Pancreas (tissue), 10 donors: ENCODE measurements at places on chromosomes 13 and 19. TPM values are rescaled to one million over a fixed set of nuclear protein-coding genes. Genes with fewer than 3 reads are reported as not detected.

DLEU7 gene
- not detected for total RNA-seq

ZNF616 gene
- total RNA-seq: 6.0 TPM

- no peaks in the 10 kb centered on the region for H3K36me3 ChIP-seq
- H3K4me3 ChIP-seq: no peak overlapping the region
- H3K27me3 ChIP-seq: no peaks in the 10 kb centered on the region
- DNase-seq: no peak
- no peaks in the 10 kb centered on the region for H3K4me1 ChIP-seq
Observed at GRCh38 chr13:45575830-45576180, 39.7 kb downstream of the ERICH6B start.

GRCh38 chr19:28305513-28305912 is 907.4 kb downstream of the UQCRFS1 start:
- H3K27me3 ChIP-seq: no peaks in the 10 kb centered on the region
- H3K27ac ChIP-seq: no peak overlapping the region
- H3K36me3 ChIP-seq: no peaks in the 10 kb centered on the region
- no peak overlapping the region for H3K4me3 ChIP-seq

DNA sequence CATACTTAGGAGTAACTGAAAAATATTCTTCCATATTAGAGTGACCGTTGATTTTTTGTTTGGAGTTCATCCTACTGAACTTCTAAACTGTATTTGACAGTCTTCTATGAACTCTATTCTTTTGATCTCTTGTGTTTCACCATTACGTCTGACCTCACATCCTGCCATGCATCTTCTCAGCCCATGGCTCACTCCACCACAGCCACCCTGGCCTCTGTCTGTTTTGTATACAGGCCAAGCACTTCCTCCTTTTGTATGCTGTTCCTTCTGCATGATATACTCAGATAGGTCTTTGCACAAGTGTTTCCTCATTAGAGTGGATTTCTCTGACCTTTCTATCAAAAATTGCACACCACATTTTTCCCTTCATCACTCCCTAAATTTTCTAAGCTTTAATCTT is 119.9 kb downstream of the MAB21L1 start:
- no peak overlapping the region for H3K27ac ChIP-seq
- no peaks in the 10 kb centered on the region for H3K36me3 ChIP-seq
- no peak overlapping the region for H3K4me3 ChIP-seq
- no peaks in the 10 kb centered on the region for H3K27me3 ChIP-seq
- DNase-seq: no peak

DNA sequence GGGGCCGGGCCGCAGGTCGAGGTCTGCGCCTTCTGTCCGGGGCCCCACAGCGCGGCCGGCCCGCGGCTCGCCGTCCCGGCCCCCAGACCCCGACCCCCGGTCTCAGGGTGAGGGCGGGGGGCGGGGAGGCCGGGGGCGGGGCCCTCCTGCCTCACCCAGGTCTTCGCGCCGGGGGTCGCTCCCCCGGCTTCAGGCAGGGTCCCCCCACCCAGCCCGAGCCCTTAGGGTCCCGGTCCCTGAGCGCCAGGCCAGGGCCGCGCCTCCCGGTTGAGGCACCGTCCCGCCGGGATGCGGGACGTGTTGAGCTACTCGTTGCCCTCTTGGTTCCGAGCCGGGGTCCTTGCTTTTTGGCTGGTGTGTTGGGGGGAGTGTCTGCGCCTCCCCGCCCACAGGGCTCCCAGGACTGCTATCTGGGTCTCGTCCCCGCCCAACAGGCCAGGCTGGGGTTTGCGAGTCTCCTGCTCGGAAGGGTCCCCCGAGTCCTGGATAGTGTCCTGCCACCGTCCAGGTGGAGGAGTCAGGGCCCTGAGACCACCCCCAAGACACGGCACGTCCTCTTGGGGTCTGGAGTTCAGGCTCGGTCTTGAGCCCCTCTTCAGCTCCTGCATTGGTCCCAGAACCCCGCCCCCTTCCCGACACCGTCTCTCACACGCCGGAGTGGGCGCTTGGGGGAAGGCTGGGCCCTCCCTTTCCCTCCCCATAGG is 452 bp downstream of the PIAS4 start:
- H3K27ac ChIP-seq: peak overlapping the region; percentile 71
- H3K4me3 ChIP-seq: peak overlapping the region; percentile 94
- peaks cover 34% of the 10 kb centered on the region for H3K4me1 ChIP-seq
- no peaks in the 10 kb centered on the region for H3K27me3 ChIP-seq
- peak; percentile 83 for DNase-seq

DNA sequence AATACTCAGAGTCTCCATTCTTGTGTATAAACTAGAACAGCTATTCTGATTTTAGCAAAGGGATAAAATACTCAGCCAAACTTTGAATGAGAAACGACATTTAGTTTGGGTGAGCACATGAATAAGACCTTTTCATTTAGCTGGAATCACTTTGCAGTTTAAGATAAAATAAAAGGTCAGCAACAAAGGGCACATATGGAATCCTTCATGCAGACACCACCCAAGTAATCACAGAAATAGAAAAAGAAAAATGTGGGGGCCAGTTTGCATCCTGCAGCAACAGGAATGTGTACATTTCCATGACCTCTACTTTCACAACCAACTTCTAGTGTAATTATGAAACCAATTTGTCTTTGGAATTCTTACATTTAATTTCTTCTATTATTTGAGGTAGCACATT is 1637.4 kb downstream of the PCDH9 start:
- H3K4me3 ChIP-seq: no peak overlapping the region
- no peak overlapping the region for H3K27ac ChIP-seq
- H3K4me1 ChIP-seq: no peaks in the 10 kb centered on the region
- no peak for DNase-seq

DNA sequence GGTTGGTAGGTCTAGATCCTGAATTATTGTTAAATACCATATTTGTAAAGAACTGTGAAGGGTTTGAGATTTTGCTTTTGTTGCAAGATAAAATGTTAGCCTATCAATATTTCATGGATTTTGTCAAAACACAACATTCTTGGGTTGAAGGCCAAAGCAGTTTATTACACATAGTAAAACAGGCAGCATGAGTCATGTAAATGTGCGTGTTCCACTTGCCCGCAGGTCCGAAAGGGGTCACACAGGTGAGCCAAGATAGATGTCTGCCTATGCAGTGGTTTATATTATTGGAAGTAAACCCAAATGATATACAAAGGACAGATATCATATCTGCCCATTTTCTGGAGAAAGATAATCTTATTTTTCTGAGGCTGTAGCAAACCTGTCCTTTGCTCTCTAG is 1654.4 kb upstream of the SPRY2 start:
- DNase-seq: no peak
- H3K27ac ChIP-seq: no peak overlapping the region
- no peaks in the 10 kb centered on the region for H3K36me3 ChIP-seq
- H3K4me3 ChIP-seq: no peak overlapping the region

DNA sequence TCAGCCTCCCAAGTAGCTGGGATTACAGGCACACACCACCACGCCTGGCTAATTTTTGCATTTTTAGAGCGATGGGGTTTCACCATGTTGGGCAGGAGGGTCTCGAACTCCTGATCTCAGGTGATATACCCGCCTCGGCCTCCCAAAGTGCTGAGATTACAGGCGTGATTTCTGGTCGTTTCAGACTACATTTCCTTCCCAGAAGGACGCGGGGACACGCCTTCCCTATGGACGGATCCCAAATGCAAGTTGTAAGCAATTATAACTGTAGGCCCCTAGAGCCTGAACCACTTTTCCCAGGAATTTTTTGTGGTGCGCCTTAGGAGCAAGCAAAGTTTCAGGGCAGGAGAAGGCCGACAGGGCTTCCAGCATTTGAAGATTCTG is 17.8 kb upstream of the ZNF331 start:
- no peaks in the 10 kb centered on the region for H3K27me3 ChIP-seq
- peak overlapping the region; percentile 85 for H3K27ac ChIP-seq
- peaks cover 5% of the 10 kb centered on the region for H3K4me1 ChIP-seq

- no peaks in the 10 kb centered on the region for H3K27me3 ChIP-seq
- DNase-seq: no peak
- no peaks in the 10 kb centered on the region for H3K36me3 ChIP-seq
- no peak overlapping the region for H3K4me3 ChIP-seq
- H3K4me1 ChIP-seq: no peaks in the 10 kb centered on the region
Observed at GRCh38 chr19:30634996-30635975, 263.1 kb downstream of the ZNF536 start.

DNA sequence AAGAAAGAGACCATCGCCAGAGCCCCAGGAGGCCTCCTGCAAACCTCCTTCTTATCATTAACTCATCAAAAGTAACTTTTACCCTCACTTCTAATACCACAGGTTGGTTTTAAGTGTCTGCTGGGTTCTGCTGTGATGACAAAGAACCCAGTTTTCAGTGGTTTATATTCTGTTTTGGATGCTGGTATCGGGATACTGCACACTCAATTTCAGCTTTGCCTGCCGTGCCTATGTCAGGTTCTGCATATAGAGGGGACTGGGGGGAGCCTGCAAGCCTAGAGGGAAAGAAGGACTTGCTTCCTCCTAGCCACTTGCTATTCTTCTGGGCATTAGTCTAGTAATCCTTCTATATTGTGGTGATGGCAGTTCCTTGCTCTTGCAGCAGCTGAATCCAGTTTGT is 242.4 kb downstream of the KCNRG start:
- no peaks in the 10 kb centered on the region for H3K4me1 ChIP-seq
- no peaks in the 10 kb centered on the region for H3K36me3 ChIP-seq

DNA sequence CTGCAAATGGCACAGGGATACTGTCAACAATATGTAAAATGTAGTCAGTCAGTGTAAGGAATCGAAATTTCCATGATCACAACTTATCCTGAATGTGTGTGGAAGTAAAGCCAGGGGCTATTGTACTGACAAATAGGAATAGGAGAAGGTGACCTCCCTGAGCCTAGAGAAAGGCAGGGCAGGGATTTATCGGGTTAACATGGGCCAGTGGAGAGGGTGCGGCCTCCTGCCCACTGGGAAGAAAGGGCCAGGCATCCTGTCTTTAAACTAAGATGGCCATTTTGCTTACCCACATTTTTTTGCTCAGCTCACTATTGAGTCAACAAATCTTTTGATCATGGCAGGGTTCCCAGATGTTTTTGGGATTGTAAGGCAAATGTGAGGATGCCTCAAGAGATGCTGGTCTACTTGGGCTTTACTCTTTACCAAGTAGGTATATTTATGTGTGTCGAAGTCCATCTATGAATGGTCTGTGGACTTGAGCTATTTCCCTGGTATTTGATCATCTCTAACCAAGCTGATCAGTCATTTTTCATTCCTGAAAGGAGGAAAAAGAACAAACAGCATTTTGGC is 116.6 kb upstream of the RNF113B start:
- H3K27me3 ChIP-seq: no peaks in the 10 kb centered on the region
- DNase-seq: no peak
- no peaks in the 10 kb centered on the region for H3K36me3 ChIP-seq
- H3K27ac ChIP-seq: peak overlapping the region; percentile 50

GRCh38 chr13:93226065-93226622 is 463 bp upstream of the GPC6 start:
- DNase-seq: no peak
- no peaks in the 10 kb centered on the region for H3K36me3 ChIP-seq
- no peaks in the 10 kb centered on the region for H3K27me3 ChIP-seq
- H3K27ac ChIP-seq: no peak overlapping the region

DNA sequence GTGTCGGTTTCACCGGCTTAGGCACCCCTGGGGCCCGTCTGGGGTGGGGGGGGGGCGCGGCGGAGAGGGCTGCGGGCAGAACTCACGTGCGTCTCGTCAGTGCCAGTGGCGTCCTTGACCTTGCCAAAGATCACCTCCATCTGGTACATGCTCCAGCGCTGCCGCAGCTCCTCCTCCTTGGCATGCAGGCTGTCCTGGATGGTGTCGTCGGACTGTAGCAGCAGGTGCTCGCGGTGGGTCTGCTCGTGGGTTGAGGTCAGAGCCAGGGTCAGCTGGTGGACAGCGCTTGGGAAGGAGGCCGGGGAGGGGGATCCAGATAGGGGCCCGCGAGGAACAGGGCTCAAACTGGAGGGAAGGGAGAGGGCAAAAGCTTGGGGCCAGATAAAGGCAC is 4.7 kb upstream of the RGL3 start:
- no peaks in the 10 kb centered on the region for H3K27me3 ChIP-seq
- H3K4me3 ChIP-seq: no peak overlapping the region
- H3K36me3 ChIP-seq: no peaks in the 10 kb centered on the region
- no peak overlapping the region for H3K27ac ChIP-seq
- H3K4me1 ChIP-seq: no peaks in the 10 kb centered on the region

DNA sequence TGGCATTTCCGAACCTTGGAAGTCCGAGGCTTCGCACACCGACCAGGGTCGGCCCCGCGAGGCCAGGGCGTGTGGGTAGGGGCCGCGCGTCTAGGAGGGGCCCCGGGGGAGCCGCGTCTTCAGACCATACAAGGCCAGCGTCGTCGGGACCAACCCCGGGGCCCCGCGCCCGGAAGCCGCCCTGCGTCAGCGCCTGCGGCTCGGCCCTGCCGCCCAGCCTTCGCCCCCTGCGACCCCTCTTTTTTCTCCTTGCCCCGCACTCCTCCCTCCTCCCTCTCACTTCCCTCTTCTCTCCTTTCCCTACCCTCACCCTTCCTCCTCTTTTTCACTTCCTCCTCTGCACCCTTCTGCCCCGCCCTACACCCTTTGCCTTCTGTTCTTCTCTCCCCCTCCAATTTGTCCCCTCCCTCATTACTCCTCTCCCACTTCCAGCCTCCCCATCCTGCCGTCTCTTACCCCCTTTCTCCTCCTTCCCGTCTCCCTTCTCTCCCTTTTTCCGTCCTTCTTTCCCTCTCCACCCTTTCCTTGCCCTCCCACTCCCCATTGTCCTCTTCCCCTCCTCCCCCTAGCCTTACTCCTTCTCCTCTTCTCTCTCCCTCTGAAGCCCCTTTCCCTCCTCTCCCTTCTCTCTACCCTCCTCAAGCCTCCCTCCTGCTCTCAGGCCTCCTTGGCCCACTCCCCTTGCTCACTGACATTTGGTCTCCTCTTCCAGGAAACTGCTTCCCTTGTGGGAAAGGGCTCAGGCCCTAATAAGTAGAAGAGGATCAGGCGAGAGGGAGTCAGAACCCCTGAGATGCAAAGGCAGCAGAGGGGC is 2.2 kb upstream of the PLEKHG2 start:
- peak overlapping the region; percentile 96 for H3K4me3 ChIP-seq
- H3K36me3 ChIP-seq: no peaks in the 10 kb centered on the region
- H3K27me3 ChIP-seq: no peaks in the 10 kb centered on the region
